Stimulated activated CD8-positive, alpha-beta memory T cell treated with anti-CD3 and anti-CD28 coated beads, Interleukin-4, amount 100 ng/mL, for 1 hour (primary cell): ENCODE measurements at places on chromosomes 11 and 22.

DNA sequence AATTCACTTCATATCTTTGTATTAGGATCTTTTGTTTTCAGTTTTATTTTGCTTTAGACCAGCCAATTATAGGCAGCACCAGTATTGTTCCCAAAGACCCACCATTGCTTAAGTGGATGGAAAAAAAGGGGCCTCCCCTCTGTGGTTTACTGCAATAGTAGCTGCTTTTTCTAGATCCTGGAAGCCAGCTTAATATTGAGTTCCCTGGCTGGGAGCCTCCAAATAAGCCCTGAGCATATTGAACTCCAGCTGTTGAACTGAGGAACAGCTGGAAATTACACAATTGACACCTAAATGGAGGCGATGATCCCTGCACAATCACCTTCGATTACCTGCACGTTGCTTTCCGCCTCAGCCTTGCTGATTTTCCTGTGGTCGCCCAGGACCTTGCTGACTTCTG is 576.0 kb downstream of the SOX6 start:
- DNase-seq, result no peak

- DNase-seq, result no peak
Observed at GRCh38 chr11:95671768-95672167, 117.8 kb downstream of the FAM76B start.

DNA sequence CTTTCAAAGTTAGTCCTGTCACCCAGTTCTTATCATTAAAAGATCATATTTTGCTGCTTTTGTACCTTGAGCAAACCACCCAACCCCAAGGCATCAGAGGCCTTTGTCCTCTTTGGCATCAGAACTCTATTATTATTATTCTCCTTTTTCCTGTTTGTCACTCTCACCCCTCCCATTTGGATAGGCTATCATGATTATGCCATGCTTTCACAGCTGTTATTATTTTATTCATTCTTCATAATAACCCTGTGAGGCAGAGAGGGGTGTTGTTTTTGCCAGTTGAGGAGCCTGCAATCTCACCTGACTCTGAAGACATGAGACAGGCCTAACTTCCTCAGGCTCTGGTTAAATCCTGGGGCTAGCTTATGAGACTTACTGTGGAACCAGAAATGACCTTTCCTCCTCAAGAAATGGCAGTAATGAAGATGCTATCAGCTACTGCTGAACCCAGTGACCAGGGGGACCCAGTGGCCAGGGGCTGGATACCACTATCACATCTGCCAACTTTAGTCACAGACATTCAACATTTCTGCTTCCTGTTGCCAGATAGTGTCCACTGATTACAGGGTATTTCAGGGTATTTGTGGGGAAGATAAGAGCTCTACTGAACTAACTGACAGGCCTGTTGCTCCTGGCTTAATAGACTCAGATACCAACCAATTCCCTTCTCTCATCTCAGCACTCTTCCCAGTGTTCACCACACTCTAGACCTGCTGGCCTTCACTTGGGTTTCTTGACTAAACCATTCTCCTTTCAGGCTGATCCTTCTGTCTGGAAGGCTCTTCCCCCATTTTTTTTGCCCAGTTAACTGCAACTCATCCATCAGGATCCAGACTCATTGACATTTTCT is 11.8 kb upstream of the SWAP70 start:
- DNase-seq, result no peak

DNA sequence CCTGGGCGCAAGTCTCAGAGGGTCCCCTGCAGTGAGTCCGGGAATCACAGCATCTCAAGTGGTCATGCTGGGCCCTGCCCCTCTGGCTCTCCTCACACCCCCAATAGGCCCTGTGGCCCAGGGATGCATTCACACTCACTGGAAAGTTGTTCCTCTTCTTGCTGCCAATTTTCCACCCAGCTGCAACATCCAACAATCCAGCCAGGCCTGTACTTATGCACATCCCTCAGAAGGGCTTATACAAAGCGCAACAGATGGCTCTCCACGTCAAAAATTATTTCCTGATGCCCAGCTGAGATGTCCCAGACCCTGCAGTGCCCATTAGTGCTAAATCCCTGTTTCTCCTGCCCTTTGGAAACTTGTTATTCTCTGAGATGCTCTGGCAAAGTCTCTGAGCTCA is 407.8 kb upstream of the NARS2 start:
- no peak for DNase-seq

GRCh38 chr11:95459291-95460042 is 228.5 kb upstream of the SESN3 start:
- no peak for DNase-seq

DNA sequence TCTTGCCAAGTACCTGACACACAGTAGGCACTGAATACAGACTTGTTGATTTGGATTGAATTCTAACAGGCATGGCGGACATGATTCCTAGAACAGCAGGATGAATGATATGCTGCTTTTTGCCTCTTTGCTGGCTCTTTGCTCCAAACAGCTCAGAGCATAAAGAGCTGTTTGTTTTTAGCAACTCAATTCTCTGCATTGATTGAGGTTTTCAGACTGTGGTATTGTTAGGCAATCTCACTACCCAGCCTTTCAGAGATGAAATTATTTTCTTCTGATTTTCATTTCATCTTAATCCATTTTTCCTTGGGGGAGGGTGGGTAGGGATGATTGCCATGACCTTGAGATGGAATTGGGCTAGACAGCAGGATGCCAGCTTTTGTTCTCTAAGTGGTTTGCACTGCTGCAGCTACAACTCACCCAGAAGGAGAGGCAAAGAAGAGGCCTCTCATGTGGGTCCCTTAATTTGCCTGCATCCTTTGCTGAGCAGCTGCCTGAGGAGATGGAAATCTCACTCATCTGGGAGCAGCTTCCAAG is 20.5 kb downstream of the COA4 start:
- DNase-seq, result no peak

DNA sequence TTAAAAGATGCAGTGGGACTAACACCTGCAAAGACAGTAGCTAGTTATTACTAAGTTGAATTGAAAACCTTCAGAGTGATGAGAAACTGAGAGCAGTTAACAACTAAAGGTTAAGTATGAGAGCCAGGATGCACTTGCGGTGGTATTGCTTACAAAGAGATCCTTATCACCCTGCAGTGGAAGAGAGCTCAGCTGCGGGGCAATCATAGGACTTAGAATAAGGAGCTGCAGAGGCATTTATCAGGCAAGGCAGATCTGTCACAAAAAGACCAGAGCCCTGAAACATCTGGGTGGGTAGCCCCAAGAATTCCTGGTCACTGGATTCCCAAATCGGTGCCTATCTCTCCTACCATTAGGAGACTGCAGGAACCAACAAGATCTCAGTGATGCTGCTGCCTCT is 34.3 kb upstream of the CFAP300 start:
- DNase-seq, result no peak

GRCh38 chr22:31968022-31968421 is 23.7 kb downstream of the YWHAH start:
- no peak for DNase-seq

DNA sequence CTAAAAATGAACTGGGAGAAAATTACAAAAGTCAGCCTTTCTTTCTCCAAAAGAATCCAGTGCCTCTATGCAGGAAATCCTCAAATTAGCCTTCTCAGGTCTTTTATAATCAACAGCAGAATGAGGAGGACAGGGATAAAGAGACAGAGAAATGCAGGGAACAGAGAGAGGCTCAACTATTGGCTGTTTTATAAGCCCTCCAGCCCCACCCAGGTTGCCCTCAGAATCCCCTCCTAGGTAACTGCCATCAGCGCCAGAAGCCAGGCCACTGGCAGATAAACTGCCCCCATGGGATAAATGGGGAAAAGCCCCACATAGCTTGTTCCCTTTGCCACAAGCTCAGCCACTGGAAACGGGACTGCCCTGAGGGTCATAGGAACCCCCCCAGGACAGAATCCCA is 10.9 kb upstream of the HMOX1 start:
- no peak for DNase-seq

DNA sequence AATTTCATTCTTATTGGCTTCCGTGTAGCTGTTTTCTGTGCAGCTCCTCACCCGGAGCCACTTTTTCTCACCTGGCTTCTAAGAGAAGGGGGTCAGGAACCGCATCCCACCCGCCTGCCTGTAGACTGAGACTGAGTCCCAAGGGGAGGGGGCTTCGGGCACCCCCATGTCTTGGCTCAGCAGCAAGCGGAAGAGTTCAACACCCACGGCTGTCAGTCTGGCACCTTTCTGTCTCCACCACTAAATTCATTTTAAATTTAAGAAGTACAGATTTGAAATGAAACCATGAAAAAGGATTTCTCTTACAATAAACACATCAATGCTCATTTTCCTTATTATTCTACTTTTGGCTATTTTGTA is 66.7 kb downstream of the EFCAB6 start:
- DNase-seq, result no peak

DNA sequence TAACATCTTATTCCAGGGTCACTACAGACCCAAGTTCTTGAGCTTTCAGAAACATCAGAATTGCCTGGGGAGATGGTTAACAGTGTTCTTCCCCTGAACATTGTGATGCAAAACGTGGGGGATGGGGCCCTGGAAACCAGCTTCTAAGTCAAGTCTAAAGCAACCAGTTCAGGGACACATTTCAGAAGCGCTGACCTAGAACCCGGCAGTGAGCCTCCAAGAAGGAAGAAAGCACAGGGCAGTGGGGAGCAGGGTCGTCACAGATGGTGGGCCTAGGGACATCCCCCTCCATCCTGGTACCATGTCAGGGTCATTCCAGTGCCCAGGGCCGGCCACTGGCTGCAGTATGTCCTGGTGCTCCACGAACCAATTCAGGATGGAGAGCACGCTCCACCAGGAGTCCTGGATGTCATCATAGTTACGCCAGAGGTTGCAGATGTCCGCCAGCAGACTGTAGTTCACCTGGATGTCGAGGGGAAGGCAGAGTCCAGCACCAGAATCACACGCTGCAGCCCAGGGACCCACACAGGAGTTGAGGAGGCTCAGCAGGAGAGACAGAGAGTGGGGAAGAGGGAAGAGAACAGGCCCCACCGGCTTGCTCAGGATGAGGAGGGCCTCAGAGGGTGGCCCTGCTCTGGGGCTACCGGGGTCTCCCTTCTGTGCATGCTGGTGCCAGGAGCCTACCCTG is 5.0 kb downstream of the NAGA start:
- DNase-seq, result no peak

GRCh38 chr11:69562816-69563215 is 78.1 kb upstream of the CCND1 start:
- no peak for DNase-seq

- DNase-seq, result no peak
Observed at GRCh38 chr11:9688716-9689511, 25.0 kb downstream of the SWAP70 start.

- DNase-seq, result no peak
Observed at GRCh38 chr11:27348340-27348873, 14.6 kb downstream of the CCDC34 start.

DNA sequence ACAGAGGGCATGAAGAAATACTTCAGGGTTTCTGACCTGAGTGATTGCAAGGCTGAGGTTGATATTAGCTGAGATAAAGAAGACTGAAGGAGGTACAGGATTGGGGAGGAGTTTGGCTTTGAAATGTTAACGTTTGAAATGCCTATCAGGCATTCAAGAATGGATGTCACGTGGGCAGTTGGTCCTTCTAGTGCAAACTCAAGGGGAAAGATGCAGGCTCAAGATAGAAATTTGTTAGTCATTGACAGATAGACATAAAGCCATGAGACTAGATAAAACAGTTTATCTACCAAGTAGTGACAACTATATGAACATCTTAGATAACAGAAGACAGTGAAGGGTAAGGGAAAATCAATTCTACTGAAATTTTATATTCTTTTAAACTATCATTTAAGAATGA is 23.1 kb downstream of the TTC17 start:
- no peak for DNase-seq

DNA sequence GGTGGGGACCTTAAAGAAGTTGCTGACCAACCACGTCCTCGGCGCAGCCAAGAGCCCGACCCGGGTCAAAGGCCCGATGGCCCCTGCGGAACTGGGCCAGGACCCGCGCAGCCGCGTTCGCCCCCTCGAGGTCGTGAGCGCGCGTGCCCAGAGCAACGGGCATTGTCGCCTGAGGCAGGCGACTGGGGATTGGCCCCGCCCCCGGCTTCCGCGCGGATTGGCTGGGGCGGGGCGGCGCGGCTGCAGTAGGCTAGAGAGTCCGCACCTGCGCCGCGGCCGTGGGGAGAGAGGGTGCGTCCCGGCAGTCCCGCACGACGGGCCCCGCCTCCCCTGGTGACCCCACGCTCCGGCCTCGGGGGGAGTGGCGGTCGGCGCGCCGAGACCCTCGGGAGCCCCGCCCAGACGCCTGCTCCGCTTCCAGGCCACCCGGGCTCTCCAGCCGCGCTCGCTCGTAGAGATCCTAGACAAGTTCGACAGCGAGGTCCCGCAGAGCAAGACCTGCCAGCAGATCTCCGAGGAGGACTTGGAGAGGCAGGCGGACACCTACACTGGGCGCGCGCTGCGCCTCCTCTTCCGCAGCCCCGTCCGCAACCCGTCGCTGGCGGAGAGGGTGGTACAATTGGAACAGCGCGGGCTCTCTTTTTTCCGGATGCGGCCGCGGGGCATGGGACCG is 8.3 kb upstream of the PPIL2 start:
- DNase-seq, result peak; percentile 49

DNA sequence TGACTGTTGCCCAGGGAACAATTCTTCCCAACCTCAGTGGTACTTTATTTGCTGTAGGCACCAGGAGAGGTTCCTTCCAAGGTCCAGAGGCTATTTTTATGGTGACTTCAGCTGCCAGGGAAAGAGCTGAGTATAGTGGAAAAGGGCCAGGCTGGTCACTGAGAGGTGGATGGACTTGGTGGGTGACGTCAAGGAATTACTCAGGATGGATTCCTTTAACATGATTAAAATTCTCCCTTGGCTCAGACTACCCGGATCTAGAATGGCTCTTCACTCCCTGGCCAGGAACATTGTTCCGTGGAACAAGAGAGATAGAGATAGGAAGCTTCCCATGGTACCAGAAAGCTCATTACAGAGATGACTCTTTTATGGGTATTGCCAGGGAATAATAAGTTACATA is 8.7 kb upstream of the CALCA start:
- DNase-seq, result no peak

GRCh38 chr11:61596542-61596941 is 15.7 kb upstream of the SYT7 start:
- no peak for DNase-seq

DNA sequence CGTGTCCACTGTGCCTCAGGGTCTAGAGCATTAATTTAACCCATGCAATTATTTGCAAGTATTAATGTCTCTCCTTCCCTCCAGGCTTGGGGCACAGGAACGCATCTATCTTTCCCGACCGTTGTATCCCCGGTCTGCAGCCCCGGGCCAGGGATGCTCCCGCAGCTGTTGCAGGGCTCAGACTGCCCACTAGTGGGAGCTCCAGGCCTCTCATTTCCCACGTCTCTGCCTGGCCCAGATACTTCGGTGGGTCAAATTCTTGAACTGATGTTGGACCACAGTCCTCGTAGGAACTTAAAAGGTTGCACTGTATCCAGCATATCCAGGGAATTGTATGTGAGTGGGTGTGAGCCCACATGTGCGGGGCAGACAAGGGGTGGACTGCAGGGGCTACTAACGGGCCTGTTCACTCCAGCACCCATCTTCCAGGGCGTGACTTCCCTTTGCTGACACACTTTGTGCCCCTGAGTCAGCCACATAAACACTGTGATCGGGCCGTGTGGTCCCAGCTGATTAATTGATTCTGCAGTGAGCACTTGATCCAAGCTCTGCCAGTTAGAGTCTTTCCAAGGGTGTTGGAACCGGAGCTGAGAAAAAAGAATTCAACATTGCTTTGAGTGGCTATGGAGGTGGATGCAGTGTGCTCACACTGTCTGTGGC is 451.3 kb downstream of the TBC1D22A start:
- no peak for DNase-seq

- no peak for DNase-seq
Observed at GRCh38 chr22:23779731-23780130, 7.0 kb upstream of the SMARCB1 start.
